ENCODE measurements at places on chromosomes 13 and 19. TPM values are rescaled to one million over a fixed set of nuclear protein-coding genes. Genes with fewer than 3 reads are reported as not detected.
A peak's percentile ranks its signal among the peaks of the same experiment; 100 is the strongest.

- DNase-seq = no peak
Measured at GRCh38 chr13:34555988-34556387, 386.1 kb upstream of the NBEA start.

- no peak for DNase-seq
Measured at GRCh38 chr19:18165794-18166544, 7.6 kb upstream of the IFI30 start.

- no peak for DNase-seq
Measured at GRCh38 chr13:71169180-71169579, 697.8 kb downstream of the DACH1 start.

DNA sequence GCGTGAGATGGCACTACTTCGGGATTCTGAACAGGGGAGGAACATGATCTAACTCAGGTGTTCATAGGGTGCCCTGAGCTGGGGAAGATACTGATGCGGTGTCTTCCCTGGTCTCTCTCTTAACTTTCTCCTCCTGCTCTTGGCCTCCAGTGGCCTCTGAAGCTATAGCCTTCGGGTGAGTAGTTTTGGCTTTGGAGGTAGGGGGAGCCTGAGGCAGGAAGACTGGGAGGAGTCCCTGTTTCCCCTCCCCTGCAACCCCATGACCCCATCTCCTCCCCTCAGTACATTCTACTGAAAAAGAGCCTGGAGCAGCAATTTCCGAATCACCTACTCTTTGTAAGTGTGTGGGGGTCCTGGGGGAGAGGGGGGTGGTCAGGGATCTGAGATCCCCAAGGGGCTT is 3.5 kb downstream of the SELENOV start:
- no peak for DNase-seq

DNA sequence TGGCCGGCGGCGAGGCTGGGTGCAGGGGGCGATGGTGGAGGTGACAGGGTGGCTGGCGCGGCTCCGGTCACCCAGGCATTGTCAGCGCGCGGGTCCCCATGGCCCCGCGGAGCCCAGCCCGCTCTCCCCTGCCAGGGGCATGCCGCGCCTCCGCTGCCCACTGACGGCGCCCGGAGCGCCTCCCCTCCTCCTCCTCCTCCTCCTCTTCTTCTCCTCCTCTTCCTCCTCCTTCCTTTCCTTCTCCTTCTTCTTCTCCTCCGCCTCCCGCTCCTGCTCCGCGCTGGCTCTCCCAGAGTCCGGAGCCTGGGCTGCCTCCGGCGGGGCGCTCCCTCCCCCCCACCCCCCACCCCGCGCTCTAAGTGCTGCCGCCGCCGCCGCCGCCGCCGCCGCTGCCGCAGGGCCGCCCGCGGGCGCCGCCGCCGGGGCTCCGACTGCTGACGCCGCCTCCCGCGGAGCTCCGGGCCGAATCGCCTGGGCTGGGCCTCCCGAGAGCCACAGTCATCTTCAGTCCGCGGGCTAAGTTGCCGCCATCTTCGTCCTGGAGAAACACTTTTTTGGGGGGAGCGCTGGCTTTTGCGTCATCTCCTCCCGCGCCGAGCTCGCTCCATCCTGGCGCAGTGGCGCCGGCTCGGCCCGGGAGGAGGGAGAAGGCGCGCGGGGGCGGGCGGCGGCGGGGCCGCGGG is 348.3 kb downstream of the LIG4 start:
- no peak for DNase-seq

DNA sequence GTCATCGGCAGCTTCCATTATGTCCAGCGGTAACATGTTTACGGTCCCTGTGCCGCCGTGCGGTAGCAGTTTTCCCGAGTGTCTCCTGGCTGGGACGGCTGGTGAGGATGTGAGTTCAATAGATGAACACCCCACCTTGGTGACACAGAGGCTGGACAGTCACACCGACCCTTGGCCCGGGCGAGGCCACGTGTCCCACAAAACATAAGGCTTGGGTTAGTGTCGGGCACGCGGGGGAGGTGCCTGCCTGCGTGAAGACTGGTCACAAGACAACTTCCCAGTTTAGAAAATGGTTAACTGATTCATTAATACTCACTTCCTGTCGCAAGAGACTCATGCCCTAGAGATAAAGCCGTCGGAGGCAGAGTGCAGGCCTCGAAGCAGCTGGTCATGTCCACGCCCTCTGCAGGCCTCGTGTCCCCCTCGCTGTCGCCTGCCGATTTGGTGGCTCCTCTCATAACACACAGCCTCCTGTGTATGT is 17.2 kb downstream of the RASA3 start:
- DNase-seq = peak; percentile 81

GRCh38 chr13:32390048-32390447 is 37.9 kb downstream of the N4BP2L1 start:
- DNase-seq = no peak

Gene KLK8
- total RNA-seq = not detected

- no peak for DNase-seq
Measured at GRCh38 chr13:110492679-110493593, 68.6 kb downstream of the RAB20 start.

Gene CRYL1
- total RNA-seq = 115 TPM

DNA sequence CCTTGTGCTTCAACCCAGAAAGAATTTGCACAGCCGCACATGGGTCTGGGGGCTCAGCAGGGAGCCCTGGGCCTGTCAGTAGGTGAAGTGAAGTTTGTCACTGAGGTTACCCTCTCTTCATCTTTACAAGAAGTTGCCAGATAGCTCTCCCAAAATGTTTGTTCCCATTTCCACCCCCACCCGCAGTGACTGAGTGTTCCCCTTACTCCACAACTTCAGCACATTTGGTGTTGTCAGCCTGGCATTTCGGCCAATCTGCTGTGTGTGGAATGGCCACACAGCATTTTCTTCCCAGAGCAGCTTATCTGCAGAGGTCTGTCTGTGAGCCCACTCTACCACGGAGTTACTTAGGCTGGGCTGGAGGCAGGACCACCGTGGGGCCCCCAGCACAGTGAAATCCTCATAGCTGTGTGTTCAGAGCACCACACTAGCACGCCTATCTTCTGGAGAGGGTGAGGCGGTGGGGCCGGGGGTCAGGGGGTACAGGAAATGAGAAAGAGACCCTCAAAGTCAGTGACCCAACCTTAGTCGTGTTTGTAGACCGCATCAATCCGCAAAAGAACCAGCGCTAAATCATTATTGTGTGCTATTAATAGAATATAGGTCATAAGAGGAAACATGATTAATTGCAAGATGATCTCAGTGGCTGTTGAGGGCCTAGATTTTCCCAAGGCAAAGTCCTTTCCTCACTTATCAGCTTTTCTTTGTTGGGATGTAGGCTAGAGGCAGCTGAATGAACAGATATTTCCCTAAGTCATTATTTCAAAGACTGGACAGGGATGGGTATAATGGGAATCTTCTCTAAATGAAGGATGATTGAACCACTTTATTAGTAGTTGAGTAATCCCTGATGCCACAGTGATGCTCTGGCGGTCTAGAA is 116.0 kb downstream of the SIPA1L3 start:
- no peak for DNase-seq

DNA sequence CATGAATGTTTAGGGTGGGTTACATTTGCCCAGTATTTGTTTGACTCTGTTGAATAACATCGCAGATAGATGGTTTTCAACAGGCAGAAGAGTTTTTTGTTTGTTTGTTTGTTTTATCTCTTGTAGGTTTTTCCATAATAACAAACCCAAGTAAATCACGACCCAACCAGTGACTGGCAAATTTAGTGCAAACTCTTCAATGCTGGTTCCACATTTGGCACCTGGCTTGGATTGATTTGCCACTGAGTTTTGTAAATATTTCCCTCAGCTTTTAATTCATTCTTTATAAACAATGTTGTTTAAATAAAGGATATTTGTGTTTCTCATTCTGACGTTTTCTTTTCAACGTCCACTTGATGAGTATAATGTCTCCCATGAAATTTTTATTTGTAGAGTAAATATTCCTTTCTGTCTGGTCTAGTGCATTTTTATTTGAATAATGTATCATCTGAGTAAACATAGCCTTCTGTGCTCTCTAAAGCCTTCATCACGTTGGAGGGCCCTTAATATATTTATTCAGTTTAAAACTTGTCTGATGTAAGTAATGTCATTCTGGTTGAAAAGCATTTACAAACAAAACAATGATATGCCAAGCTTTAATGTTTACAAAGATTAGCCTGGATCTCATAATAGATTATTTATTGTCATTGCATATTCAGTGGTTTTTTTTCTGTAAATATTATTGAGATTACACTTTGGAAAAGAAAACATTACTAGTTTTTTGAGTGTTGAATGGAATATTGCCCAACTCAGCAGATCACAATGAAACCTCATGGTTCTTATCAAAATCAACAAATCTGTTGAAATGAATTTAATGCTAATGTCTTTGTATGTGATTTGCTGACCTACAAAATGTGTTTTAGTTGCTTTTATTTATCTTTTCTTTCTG is 90.4 kb upstream of the PEG3 start:
- no peak for DNase-seq

GRCh38 chr13:111901267-111901915 is 165.6 kb upstream of the SOX1 start:
- DNase-seq = no peak

Gene SULT2A1
- not detected for total RNA-seq

DNA sequence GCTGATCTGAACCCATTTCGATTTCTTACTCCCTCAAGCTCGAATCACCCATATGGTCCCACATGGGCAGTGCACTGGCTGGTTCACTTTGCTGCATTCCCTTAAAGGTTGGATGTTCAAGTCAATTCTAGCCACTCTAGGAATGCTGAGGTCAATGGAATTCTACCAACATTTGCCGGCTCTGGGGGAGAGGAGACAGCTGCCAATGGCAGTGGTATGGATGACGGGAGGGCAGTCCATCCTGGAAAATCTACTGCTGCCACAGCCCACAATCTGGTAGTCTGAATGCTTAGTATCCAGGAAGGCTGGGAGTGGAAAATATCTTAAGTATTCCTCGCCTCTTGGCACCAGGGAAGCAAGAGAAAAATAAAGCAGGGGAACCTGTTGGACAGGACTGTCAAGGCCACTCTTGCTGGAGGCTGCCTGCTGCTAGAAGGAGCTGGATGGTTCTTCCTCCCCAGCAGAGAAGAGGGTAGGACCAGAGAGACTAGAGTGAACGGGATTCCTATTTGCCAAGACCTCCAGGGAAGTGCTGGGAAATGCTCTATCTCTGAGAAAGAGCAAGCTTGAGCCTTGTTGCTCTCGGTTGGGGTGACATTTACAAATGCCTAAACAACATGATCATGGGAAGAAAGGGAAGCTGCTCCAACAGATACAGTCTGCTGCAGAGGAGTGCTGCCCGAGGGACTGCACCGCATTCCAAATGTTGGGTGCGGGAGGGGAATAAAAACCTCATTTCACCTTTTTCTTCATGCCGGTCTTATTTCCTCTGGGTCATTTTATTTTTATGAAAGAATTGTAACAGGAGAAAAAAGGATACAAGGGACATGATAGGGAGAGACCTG is 20.7 kb upstream of the HMGB1 start:
- no peak for DNase-seq

Gene PROZ
- total RNA-seq = not detected

Gene FCGBP
- 6,411 TPM for total RNA-seq

DNA sequence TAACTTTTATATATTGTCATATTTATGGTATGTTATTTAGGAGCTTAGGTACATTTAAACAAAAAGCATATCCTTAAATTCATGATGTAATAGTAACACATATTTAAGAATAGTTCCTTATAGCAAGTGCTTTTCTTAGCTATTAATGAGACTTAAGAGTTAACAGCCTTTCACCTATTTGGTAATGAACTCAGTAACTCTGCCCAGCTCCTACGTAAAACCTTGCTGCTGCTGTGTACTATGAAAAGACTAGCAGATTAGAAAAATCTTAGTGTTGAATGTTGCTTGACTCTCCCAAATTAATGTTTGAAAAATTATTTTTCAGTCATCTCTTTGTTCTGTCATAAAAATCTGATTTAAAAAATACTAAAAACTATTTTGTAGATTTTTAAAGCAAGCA is 6.9 kb downstream of the GPR180 start:
- DNase-seq = no peak

GRCh38 chr19:39150807-39151600 is 25.4 kb downstream of the PAK4 start:
- DNase-seq = no peak

- DNase-seq = no peak
Measured at GRCh38 chr13:113886561-113887112, 22.8 kb upstream of the GAS6 start.

- peak; percentile 60 for DNase-seq
Measured at GRCh38 chr13:97234742-97235141, 12.6 kb downstream of the MBNL2 start.

GRCh38 chr19:10761443-10762250 is 43.8 kb downstream of the DNM2 start:
- DNase-seq = peak; percentile 79

Gene EFNA2
- total RNA-seq = 83.8 TPM

Gene ZNF71
- 3.8 TPM for total RNA-seq

Gene B3GNT3
- total RNA-seq = 240 TPM

DNA sequence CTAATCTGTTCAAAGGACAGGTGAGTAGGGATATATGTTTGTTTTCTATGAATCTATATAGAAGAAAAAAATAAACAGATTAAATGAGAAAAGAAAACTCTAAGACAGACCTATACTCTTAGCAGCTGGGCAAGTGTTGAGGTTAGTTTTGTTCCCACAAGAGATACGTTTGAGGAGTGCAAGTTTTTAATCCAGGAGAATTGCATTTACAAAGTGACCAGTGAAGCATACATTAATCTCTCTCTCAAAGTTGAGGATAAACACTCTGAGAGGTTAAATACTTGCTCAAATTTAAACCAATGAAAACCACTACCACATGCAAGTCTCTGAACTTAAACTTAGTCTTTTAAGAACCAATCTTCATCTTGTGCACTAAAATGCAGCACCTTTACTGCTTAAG is 930.5 kb upstream of the MIR17HG start:
- no peak for DNase-seq

- no peak for DNase-seq
Measured at GRCh38 chr19:33520844-33521479, 629 bp downstream of the PEPD start.

- DNase-seq = no peak
Measured at GRCh38 chr13:77767413-77767812, 69.9 kb downstream of the SLAIN1 start.

GRCh38 chr13:39684531-39685137 is 29.2 kb downstream of the COG6 start:
- DNase-seq = no peak

GRCh38 chr19:55131421-55131820 is 14.0 kb upstream of the PPP1R12C start:
- DNase-seq = no peak

- no peak for DNase-seq
Measured at GRCh38 chr19:19321141-19321577, 530 bp downstream of the MAU2 start.

DNA sequence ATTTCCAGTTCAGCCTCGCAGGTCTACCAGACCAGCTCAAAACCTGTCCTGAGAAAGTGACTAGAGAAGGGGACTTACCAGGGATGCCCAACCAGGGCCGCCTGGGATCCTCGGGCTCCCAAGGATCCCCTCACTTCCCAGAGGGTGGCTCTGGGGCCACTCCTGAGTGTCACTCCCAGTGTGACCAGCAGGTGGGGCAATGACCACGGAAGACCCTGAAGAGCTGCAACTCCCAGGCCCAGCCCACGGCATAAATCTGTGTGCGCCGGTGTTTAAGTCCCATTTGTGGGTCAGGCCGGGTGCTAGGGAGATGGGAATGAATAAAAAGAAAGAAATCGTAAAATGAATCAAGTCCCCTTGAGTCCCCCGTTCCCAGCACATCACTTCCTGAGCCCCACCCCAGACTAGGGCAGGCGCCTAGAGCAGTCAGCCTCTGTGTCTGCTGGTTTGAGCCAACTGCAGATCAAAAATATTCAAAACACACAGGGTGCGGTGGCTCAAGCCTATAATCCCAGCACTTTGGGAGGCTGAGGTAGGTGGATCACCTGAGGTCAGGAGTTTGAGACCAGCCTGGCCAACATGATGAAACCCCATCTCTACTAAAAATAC is 10.7 kb downstream of the PTGIR start:
- DNase-seq = peak; percentile 76

GRCh38 chr19:53389571-53389970 is 5.4 kb upstream of the ZNF765 start:
- DNase-seq = no peak

Gene CAPS
- total RNA-seq = 14.3 TPM
